ENCODE measurements at places on chromosomes 5 and 9.
A peak's percentile ranks its signal among the peaks of the same experiment; 100 is the strongest.

- DNase-seq: no peak
These were observed 141.6 kb downstream of the NR3C1 start for GRCh38 chr5:143261748-143262392.

GRCh38 chr9:126522612-126523356 lies 90.9 kb upstream of the LMX1B start:
- DNase-seq: no peak

DNA sequence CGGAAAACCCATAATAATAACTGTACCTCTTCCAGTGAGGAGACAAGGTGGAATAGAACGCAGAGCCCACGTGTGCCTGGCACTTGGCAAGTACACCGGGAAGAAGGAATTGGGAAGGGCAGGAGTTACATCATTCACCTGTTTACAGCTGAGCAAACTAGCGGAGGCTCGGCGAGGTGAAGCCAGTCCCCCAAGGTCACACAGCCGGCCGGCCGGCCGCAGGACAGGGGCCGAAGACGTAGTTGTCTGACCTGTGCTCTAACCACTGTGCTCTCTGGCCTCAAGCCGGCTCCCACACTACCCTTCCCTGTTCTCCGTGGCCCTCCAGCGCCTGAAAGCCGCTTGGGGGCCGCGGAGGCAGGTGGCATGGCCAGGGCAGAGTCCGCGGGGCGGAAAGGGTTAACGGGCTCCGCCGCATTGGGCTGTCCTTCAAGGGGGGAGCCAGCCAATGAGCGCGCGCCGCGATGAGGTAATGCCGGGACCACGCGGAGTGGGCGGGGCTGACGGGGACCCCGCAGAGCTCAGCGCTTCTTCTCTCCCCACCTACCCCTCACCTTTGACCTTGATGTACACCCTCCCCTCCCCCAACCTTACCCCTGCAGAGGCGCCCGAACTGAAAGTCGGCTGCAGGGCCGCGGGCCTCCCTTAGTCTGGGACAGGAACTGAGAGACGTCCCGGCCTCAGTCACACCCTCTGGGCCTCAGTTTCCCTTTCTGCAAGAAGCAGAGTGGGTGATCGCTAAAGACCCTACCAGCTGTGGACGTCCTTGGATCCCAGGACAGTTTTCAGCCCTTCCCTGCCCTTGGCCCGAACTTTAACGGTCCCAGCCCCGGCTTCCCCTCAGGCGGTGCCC lies 125.1 kb downstream of the C9orf50 start:
- peak; percentile 72 for DNase-seq

DNA sequence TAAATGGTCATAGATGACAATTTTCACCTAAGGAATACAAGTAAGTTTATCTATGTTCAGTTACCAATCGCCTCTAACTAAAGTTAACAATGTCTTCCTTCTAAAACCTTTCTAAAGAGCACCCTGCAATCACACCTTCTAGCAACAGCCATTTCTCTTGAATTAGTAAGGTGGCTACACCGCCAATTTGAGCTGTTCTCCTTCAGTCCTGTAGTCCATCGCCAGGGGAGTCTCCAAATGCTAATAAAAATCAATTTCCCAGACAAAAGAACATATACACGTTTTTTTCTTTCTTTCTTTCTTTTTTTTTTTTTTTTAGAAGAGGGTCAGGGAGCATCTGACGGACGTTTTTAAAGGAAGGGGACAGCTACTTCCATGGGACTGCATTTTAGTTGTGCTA lies 729 bp upstream of the RORB start:
- DNase-seq: no peak

- DNase-seq: no peak
These were observed 10.7 kb upstream of the PRXL2C start for GRCh38 chr9:96665789-96666188.

DNA sequence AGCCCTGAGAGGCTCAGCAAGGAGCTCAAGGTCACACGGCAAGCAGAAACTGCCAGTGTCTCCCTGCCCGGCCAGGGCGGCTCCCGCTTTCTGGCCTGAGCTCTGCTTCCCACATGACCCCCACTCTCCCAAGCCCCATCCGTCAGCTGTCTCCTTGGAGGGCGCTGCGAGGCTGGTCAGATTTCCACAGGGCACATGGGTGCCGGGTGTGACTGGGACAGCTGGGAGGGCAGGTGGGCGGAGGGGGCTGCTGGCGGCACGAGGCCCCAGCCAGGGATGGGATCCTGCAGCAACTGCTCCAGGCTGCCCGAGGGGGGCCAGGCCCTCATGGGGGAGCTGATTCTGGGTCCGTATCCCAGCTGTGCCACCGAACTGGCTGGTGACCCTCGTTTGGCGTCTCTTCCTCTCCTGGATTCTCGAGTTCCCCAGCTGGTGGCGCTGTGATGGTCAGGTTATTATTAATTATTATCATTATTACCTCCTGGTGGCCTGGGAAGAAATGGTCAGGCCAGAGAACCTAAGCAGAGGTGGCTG lies 12.9 kb upstream of the WDR38 start:
- no peak for DNase-seq

GRCh38 chr9:15272377-15272928 lies 34.6 kb downstream of the TTC39B start:
- no peak for DNase-seq

GRCh38 chr5:118557251-118557661 lies 431.1 kb downstream of the DTWD2 start:
- no peak for DNase-seq

DNA sequence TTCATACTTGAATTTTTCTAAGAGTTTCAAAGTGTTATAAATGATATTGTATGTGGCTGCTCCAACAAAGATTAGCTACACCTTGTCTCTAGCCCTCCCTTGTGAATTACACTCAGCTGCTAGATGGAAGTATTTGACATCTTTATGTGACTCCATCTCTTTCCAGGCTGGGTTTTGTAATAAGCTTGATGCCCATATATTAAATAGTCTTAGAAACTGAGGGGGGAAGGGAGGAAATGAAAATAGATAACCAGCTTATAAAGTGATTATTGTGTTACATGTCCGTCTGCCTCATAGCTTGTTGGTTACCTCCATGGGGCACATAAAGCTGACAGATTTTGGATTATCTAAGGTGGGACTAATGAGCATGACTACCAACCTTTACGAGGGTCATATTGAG lies 63.4 kb downstream of the CD180 start:
- DNase-seq: no peak

DNA sequence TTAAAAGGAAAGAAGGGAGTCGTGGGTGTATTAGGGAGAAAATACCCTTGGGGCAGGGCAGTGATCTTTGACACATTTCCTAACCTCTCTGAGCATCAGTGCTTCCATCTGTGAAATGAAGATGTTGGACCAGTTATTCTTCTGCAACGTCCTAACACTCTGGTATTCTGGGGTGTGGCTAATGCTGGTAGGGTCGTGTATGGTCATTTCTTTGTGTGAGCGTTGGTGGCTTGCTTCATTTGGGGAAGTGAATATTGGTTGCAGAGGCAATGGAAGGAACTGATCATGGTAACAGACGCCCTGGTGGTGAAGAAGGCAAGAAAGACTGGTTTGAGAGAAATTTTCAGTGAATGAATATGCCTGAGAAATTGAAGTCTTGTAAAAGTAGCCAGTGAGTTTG lies 67.9 kb upstream of the TTC23L start:
- DNase-seq: no peak

- no peak for DNase-seq
These were observed 25.8 kb downstream of the AFAP1L1 start for GRCh38 chr5:149297340-149298025.

- DNase-seq: no peak
These were observed 131.9 kb downstream of the CWC27 start for GRCh38 chr5:64900618-64901017.

DNA sequence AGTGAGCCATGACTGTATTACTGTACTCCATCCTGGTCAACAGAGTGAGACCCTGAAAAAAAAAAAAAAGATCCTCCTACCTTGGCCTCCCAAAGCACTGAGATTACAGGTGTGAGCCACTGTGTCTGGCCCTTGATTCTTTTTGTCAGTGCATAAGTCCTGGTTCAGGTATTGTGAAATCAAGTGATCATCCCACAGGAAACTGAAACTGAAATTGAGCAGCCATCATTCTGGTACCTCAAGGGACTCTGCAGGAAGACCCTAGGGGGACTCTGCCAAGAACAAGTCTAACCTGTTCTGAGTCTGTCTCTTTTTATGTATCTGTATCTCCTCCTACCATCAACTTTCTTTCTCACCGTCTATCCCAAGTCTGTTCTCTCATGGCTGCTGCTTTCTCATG lies 1.9 kb upstream of the DCAF10 start:
- no peak for DNase-seq

- DNase-seq: no peak
These were observed 27.1 kb upstream of the ARL15 start for GRCh38 chr5:54337523-54337922.

- no peak for DNase-seq
These were observed at the start of gene FBP2 for GRCh38 chr9:94593459-94594345. FBP2 (minus strand) TSS chr9:94593824; CDS start chr9:94593726, 98 bp downstream.

DNA sequence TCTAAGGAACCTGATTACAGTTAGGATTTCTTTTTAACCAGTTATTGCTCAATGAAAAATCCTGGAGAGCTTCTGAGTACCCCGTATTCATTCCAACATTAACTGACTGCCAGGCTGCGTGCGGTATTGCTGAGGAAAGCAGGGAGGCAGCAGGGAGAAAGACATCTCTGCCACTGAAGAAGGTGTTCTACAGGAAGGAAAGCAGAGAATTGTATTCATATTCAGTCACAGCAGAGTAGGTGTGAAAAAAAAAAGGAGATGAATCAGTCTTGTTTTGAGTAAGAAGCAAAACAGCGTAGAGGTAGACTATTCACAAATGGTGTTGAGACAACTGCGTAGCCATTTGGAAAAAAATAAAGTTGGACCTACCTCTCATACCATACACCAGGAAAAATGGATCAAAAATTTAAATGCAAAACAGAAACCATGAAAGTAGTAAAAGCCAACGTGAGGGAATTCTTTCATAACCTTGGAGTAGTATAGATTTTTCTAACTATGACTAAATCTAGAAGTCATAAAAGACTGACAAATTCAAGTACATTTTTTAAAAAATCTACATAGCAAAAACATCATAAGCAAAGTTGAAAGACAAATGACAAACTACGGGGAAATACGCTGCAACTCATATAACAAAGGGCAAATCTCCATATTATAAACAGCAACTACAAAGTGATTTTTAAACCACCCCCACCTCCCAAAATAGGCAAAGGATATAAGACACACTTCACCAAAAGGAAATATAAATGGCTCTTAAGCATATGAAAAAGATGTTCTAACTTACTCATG lies 9.9 kb upstream of the NR4A3 start:
- no peak for DNase-seq

- no peak for DNase-seq
These were observed 27.3 kb downstream of the ELL2 start for GRCh38 chr5:95934207-95934804.

DNA sequence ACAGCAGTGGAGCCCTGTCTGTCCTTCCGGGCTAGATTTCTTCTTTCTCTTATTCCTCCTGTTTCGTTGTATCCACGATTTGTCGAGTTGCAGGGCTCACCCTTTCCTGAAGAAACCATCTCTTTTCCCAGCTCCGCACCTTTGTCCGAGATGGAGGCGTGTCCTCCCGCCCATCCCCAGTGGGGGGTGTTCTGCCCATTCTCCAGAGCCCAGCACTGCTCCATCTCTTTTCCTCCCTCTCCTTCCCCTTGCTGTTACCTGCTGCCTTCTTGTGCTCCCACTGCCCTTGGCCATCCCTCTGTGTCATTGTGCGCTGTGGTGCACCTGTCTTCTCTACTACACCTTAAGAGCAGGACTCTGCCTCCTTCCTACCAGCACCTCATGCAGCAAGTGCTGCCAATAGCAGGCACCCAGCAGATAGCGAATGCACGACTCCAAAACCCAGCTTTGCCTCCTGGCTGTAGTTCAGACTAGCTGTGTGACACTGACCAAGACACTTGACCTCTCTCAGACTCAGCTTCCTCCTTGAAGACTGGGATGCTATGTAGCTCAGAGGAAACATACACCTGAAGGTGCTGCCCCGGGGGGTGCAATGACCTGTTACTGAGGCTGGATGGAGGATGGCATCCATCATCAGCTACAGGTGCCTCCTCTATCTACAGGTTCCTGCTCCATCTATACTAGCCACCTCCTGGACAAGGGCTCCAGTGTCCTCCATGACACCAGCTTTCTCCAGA lies 8.9 kb downstream of the OR13J1 start:
- no peak for DNase-seq

DNA sequence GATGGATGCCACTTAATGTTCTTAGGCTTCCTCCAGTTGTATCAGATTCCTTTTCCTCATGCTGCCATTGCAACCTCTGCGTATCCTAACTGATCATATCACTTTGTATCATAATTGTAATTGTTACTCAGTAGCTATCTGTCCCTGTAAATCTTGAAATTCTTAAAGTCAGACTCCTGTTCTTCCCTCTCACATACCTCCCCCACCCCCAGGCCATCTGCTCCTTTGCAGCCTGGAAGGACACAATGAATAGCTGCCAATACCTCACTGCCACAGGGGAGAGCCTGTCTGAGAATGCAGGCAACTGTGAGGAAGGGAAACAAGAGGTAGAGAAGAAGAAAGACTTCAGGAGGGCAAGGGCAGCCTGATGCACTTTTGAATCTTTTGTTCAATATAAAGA lies 228.5 kb downstream of the ENC1 start:
- no peak for DNase-seq

- DNase-seq: no peak
These were observed 153.2 kb downstream of the NTRK2 start for GRCh38 chr9:84822589-84823233.

DNA sequence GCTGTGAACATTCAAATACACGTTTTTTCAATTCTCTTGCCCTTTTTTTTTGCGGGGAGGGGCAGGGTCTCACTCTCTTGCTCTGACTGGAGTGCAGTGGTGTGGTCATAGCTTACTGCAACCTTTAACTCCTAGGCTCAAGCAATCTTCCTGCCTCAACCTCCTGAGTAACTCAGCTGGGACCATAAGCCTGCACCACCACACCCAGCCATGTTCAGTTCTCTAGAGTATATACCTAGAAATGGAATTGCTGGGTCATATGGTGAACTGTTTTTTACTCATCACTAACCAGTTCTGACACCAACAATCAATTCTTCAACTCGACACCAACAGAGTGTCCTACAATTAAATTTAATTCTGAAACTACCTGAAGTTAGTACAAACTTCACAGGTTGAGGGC lies 85.5 kb upstream of the ZNF169 start:
- DNase-seq: no peak

GRCh38 chr5:164375051-164375450 lies 869.6 kb downstream of the MAT2B start:
- no peak for DNase-seq

- DNase-seq: no peak
These were observed at the start of gene GOLGA2 for GRCh38 chr9:128275198-128276007. GOLGA2 (minus strand) TSS chr9:128276007; CDS start chr9:128275976, 31 bp downstream.

- DNase-seq: no peak
These were observed 37.3 kb downstream of the FSD1L start for GRCh38 chr9:105485131-105485530.

DNA sequence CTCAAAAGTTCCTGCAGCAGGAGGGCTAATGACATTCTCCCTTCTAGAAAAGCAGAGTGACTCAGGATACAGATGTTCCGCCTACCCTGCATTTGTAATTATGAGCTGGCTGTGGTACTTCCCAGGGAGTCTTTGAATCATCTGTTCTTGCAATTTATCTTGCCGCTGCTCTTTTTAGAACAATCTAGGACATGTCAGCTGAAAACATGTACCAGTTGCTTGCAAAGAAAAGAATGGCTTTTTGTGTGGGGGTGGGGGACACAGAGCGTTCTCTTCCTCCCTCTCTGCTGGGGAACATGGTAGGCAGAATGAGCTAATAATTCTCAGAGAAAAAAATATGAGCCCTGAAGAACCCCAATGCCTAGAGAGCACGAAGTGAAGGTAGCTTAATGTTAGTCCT lies 51.7 kb upstream of the TUT7 start:
- no peak for DNase-seq

Data from T-helper 22 cell (primary cell).